ENCODE measurements at places on chromosomes 3 and 15.

- DNase-seq = no peak
Observed at GRCh38 chr15:97991972-97992541, 31.6 kb downstream of the ARRDC4 start.

DNA sequence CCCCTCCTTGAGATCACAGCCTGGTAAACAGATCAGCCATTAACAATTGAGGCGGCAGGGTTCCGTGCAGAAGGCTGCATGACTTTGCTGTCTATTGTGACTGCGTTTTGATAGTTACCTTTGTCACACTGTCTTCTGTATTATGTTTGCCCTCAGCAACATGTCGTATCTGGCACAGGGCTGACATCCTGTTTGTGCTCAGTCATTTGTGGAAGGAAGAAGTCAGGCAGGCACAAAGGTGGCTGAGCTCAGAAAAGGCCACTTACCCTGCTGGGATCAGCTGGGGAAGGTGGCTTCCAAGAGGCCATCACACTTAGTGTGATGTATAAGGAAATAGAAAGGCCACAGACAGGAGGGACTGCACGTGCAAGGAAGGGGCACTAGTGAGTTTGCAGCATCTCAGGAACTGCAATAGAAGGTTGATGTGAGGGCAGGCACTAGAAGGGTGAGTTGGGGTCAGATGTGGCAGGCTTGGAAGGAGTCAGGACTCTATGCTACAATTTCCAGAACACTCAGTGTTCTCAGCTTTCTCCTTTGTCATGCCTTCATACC lies 13.4 kb downstream of the PML start:
- DNase-seq = peak; percentile 60

DNA sequence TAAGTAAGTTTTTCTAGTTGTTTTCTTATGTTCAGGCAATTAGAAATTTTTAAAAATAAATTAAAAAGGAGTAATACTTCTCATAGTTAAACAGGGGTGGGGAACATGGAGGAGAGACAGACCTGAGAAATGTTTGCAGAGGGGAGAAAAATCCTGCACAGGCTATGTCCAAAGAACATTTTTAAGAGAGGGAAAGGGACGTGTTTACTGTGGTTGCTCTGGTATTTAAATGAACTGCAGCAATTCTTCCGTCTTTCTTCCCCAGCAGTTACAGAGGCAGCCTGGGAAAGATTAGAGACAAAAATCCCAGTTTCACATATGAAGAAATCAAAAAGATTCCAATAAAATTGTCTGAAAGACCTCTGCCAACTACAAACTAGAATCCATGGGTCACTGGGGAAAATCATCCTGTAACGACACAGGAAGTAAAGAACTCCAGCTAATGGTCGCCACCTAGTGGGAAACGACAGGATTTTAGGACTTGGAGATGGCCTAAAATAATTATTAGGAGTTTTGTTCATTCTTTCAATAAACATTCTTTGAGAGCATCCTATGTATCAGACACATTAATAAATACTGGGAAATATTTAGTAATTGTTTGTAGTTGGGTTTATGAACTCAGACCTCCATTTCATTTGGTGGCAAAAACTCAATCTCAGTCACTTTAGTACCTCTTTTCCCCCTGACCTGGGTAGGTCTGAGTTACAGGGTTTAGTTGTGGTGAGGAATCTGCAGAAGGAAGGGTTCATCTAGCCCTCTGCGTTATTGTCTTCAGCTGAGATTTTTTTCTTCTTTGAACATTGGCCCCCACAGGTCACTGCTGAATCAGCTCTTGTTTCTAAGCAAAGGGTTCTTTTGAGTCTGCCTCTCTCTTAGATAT lies 69.9 kb upstream of the GOLIM4 start:
- peak; percentile 37 for DNase-seq

DNA sequence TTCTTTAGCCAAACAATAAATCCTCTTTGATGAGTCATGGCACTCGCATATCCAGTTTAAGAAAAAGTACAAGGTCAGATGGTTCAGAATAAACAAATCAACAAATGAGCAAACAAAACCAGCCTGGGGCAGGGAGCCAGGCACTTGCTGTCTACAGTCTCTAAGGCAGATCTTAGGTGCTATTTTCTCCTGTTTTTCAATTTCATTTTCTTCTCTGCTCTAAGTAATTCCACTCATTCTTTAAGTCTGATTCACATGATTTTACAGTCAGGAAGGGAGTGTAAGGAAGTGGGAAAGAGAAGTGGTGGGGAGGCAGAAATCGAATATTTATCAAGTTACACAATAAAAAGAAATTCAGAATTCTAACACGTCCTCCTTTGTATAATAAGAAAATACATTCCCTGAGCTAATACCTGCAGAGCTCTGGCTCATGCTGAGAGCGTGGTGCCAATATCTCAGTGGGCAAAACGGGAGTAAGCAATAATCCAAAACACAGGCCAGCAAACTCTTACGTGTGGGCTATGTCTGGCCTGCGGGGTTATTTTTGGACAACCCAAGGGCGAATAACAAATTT lies 298.6 kb downstream of the ADAMTS17 start:
- DNase-seq = no peak

DNA sequence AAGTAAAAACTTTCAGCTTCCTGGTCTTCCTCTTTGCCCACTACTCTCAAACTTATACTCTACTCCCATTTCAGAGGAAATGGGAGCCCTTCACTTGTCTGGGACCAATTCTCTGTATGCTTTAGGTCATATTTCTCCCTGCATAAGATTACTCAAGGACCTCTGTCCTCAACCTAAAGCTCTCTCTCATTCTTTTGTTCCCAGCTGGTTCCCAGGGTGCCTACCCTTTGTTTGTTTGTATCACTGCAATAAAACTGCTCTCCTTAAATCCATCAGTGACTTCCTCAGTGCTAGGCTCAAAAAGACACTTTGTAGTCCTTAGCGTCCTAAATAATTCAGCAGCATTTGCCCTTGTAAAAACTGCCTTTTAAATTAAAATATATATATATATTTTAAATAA lies 2.9 kb downstream of the NGRN start:
- DNase-seq = no peak

DNA sequence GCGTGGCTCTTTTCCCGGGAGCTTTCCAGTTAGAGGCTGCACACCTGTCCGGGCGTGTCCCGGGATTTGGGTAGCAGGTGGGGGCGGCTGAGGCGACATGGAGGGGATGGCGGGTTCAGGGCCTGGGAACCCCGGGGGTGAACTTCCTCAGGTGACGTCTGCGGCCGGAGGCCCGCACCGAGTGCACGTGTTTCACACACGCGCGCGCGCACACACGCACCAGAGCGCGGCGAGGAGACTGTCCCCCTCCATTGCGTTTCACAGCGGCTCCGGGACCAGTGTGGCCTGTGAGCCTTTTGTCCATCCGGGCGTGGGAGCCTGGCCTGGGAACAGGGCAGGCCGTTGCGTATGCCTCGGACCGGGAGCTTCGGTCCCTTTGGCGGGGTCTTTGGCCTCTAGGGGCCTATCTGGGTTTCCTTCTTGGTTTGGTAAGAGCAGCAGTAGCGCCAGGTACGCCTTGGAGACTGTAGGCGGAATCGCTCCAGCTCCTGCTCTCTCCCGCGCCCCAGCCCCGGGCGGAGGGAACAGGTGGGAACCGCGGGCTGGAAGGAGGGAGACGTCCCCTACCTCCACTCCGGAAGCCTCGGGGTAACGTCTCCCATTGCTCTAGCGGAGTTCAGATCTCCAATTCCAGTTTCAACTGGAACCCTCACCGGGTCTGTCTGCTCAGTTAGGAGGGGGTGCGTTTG lies 220.0 kb downstream of the MEIS2 start:
- DNase-seq = no peak

DNA sequence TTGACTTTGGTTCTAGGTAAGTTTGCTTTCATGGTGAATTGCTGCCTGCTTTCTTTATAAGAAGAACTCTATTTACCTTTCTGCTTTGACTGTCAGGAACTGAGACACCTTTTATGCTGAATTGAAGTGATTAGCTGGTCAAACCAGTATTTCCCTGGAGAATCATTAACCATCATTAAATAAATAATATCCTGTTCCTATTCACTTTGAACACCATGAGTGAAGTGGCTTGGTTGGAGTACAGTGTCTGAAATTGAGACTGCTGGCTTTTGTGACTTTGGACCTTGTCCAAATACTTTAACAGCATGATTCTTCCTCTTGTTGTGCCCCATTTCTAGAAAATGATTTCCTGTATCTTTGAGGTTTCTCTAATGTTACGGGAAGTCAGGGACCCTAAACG lies 5.6 kb upstream of the TMEM62 start:
- DNase-seq = no peak

DNA sequence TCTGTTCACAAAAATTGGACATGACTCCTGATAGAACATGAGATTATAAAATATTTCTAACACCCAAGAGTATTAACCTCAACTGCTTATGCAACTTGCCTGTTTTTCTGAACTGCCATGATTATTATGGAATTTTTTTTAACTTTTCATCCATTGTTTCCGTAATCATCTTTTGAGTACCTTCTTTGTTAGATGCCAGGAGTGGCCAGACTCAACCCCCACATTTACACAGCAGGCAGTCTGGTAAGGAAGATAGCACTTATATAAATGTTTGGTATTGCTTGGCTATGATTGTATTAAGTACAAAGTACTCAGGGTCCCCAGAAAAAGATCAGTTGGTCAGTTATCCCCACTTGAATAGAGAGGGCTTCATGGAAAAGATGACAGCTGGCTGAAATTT lies 74.3 kb downstream of the CRYBG3 start:
- no peak for DNase-seq

DNA sequence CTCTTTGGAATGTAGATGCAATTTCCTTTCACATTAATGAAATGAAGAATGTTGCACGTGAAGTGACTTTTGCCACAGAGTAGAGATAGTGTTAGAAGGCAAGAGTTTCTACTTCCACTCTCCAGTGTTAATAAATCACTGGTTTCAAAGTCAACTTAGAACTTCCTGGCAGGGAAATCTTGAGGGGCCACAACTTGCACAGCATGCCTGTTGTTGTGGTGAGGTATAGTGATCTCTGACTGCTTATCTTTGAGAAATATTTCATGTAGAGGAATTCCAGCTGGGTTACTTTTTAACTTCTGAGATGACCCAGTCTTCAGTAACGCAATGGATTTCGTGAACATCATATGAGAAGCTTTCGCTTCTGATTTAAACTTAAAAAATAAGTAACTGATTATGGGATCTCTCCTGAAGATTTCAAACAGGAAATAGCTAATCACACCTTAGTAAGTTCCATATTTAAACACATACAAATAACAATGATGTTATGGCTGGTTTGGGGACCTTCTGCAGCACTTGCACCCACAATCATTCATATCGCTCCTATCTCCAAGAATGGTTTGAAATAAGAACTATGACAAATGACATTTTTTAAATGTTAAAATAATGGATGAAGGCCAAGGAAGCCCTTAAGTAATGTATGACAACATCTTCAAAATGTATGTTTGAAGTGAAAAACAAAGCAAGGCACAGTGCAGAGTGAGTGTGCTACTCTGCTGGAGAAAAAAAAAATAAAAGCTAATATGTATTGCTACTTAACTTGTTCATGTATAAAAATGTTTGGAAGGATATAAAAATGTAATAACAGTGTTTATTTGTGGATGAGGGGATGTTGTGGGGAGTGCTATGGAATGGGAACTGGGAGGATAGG lies 726.5 kb upstream of the NECTIN3 start:
- DNase-seq = no peak

DNA sequence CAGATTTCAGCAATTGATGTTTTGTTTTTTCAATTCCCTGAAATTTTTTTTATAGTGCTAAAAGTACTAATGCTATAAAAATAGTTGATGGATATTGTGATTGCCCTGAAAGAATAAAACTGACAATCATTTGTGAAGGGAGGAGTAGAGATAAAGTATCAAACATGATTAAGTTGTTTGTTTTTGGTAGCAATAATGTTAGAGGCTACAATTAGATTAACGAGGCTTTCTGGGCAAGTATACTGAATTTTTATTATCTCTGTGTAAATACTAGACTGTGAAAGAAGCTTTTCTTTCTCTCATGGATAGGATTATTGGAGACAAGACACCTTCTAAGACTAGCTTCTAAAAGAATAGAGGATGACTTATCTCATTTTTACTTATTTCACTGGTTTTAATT lies 15.6 kb downstream of the NR1D2 start:
- no peak for DNase-seq

GRCh38 chr3:15758295-15758694 lies 39.5 kb downstream of the ANKRD28 start:
- no peak for DNase-seq

DNA sequence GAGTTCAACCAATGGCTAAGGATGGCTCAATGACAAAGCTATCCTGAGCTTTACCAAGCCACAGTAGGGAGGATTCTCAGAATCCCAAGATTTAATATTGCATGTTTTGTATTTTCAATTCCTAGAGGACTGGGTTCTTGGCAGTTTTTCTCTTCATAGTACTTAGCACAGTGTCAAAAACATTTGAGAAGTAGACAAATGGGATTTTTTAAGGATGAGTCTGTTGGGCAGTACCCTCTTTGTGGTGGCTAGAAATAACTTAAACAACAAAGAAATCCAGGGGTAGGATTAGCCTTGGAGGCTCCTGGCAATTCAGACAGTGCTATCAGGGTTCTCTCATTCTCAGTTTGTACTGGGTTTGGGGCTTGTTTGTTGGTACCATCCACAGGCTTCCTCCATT lies 212.8 kb upstream of the RORA start:
- no peak for DNase-seq

Measured in germinal center (tissue), 1 donor.